ENCODE measurements at places on chromosomes 7 and 10.
A peak's percentile ranks its signal among the peaks of the same experiment; 100 is the strongest.

DNA sequence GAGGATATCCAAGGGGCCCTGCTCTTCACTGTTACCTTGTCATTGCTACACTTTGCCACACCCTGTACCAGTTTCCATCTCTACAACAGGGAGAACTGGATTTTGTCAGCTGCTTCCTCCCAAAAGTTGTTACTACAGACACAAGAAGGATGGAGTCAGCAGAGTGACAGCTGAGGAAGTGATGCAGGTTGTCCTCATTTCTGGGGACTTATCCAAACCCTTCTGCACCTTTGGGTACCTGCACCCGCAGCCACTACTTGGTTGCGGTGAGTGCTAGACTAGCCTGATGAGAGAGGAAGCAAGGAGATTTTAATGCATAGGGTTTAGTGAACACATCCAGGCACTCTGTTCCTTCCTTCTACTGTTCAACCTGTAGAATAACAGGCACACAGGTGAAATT is 281.0 kb downstream of the RPS24 start:
- DNase-seq = no peak

GRCh38 chr7:24370541-24370940 is 86.6 kb downstream of the NPY start:
- no peak for DNase-seq

GRCh38 chr10:103840740-103841070 is 14.7 kb downstream of the SH3PXD2A start:
- no peak for DNase-seq

- DNase-seq = no peak
Observed at GRCh38 chr10:11175823-11176243, 158.2 kb downstream of the CELF2 start.

GRCh38 chr10:71523756-71524155 is 127.0 kb downstream of the CDH23 start:
- DNase-seq = no peak

GRCh38 chr7:22332461-22332870 is 24.5 kb downstream of the RAPGEF5 start:
- no peak for DNase-seq

GRCh38 chr7:137325927-137326326 is 17.6 kb downstream of the PTN start:
- no peak for DNase-seq

DNA sequence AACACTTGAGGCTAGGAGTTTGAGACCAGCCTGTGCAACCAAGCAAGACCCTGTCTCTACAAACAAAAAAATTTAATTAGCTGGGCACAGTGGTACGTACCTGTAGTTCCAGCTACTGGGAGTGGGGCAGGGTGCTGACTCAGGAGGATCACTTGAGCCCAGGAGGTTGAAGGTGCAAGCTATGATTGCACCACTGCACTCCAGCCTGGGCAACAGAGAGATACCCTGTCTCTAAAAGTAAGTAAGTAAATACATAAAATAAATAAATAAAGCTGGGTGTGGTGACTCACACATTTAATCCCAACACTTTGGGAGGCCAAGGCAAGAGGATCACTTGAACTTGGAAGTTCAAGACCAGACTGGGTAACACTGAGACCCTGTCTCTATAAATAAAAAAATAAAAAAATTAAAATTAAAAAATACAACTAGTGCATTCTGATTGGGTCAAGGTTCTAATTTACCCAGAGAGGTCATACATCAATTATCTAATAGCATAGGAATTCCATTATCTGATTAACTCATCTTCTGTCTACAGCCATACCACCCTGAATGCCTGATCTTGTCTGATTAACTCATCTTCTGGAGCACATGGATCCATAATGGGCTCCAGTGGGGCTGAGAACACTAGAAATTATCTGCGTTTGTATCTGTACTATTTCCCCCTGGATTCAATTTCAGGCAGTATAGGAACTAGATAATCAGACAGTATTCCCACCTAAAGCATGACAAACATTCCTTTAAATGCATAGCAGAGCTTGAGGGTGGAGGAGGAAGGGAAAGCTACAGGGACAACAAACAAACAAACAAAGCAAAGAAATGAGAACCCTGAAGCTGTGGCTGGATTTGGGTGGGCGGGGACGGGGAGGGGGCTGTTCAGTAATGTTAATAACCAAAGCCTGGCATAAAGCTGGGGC is 21.0 kb upstream of the HILPDA start:
- DNase-seq = no peak

DNA sequence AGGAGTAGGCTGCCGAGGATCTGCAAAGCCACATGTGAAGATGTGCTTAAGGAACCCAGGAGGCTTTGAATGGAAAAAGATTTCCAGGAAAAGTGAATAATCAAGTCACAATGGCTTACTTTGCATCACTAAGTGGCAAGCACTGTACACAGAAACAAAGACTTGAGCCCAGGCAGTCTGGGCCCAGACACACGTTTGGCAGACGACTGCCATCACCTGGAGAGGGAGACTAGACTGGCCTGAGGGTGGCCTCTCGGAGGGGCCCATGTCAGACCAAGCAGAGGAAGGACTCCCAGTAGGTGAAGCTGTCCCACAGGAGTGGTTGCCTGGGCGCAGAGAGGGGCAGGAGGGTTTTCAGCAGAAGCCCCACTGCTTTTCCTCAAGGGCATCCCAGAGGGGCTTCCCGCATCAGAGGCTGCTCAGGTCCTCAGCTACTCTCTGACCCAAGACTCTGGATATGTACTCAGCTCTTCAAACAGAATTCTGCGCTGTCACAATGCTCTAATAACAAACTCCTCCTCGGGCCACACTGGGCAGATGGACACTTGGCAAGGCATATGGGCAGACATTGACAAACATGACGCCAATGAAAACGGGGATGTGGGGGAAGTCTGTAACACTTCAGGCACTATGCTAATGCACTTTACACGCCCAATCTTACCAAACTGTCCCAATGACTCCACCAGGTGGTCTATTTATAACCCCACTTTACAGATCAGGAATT is 27.9 kb upstream of the FRAT2 start:
- DNase-seq = no peak

DNA sequence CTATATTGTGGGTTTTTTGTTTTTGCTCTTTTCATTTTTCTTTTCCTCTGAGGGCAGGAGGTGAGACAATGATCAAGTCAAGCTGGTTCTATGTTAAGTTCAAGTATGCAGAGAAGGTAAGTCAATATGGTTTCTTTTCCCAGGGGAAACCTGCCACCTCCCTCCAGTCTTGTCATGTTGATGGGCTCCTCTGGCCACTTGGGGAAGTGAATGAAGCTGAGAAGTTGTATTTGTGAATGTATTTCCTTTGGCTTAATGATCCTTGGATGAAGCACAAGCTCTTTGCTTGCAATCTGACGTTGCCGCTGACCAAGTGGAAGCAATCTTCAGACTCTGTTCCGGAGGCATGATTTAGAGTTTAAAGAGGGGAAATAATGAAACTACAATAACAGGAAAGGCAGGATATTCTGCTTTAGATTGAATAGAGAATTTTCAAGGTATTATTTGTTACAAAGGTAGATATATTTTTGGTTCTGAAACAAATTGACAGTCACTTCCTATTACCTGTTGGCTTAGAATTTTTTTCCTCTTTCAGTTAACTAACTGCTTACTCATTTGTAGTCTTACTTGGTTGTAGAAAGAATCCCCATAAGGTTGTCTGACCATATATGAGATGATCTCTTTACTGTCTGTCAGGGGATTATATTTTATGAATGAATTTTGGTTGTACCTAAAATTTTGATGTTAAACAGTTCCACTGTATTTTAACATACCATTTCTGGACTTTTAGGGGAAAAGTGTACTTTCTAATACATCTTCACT is 369.6 kb downstream of the AUTS2 start:
- no peak for DNase-seq

GRCh38 chr10:133013463-133013862 is 71.1 kb upstream of the CFAP46 start:
- no peak for DNase-seq

DNA sequence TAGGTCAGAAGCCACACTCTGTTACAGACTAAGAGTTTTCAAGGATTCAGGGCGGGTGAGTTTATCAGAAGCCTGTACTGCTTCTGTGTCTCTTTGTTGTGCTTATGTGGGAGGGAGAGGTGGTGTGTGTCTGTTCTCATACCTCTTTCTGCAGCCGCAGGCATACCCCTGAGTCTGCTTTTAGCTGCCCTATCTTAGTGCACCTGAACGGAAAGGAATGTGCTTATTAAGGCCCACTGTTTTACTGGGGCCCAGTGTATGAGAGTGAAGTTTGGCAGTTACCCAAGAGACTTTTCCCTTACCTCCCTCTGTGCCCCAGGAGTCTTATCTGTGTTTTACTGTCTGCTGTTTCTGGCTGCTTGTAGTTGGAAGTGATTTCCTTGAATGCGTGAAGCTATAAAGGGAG is 104.3 kb downstream of the TYW1 start:
- DNase-seq = peak; percentile 15

DNA sequence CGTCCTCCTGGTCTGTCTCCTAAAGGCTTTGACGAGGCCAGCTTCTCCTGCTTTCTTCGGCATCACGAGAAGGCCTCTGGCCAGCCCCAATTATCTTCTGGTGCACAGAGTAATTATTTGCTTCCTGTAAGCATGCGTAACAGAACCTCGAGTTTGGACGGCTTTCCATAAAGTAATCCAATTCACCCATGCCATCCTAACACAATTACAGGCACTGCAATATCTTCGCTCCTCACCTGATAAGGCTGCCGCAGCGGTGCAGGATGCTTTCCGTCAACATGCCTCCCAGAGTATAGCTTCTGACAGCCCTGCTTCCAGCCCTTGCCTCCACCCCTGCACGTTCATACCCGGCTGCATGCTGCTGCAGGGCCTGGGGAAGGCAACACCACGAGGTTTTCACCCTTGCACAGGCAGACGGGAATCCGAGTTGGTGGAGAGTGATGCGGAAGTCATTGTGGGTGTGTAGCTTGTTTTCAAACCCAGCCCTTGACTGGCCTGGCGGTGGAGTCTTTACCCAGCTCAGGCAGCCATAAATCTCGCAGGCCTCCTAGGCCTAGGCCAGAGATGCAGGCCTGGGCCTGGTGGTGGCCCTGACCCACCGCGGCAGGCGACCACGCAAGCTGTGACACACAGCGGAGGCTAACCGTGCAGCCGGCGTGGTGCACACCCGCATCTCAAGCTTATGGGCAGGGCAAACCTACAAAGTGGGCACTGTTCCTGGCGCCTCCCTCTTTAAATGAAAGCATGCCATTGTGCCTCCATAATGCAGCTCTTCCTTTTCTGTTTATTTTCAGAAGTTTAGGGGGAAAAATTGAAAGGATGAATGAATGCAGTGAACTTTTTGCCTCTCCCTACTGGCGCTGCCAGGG is 12.7 kb downstream of the EBF3 start:
- no peak for DNase-seq

DNA sequence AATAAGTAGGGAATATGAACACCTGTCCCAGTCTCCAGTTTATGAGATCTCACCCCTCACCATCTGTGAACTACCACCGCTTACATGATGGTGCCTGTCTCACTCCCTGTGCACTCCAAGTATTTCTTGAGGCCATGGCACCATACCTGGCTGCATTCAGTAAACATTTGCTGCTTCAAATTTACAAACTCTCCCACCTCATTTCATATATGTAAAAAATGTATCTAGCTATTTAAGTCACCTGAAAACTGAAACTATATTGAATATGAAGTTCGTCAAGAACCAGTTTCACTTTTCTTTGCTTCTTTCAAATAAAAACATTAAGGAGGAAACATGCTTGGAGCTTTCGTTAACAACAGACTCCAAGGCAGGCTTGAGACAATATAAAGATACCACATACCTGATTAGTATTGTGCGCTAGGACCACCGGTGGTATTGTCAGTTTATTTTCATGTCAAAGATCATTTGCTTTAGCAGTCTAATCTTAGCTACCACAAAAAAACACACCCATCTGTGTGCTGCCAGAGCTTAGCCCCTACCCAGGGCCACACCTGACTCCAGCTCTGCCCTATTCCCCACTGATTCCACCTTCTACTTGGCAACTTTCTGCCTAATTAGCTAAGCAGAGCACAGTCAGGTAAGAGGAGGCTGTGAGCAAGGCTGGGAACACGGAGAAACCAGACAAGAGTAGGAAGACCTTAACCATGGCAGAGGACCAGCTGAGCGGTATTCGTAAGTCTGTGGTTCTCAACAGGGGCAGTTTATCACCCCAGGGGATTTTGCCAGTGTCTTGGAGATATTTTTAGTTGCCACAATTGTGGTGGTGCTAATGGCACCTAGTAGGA is 92.0 kb downstream of the ZFAND4 start:
- no peak for DNase-seq

GRCh38 chr7:120064565-120064964 is 208.4 kb upstream of the KCND2 start:
- no peak for DNase-seq

DNA sequence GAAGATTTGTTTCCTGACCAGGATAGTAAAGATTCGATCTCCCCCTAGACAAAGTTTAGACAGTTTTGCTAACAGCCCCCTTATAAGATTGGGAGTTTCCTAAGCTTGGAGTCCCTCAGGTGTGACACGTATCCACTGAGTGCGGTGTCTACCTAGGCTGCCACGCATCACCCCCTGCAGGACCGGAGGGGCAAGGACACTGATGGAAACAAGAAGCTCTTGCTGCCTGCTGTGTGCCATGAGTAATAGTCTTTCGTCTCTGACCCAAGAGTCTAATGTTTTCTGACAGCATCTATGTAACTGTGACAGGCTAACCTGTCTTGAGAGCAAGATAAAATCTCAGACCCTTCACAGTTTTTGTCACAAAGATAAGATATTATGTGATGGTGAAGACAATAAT is 173.5 kb downstream of the SEMA3E start:
- peak; percentile 75 for DNase-seq

DNA sequence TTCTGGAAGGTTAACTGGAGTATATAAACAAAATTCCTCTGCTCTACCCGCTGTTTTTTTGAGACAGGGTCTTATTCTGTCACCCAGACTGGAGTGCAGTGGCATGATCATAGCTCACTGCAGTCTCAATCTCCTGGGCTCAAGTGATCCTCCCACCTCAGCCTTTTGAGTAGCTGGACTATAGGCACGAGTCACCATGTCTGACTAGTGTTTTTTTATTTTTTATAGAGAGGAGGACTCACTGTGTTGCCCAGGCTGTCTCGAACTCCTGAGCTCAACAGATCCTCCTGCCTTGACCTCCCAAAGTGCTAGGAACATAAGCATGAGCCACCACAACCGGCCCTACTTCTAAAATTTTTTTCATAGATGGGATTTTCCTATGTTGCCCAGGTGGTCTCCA is 2.2 kb downstream of the RAB18 start:
- no peak for DNase-seq

- no peak for DNase-seq
Observed at GRCh38 chr7:27999829-28000228, 180.8 kb downstream of the JAZF1 start.

- no peak for DNase-seq
Observed at GRCh38 chr10:75616874-75617478, 185.6 kb downstream of the LRMDA start.

DNA sequence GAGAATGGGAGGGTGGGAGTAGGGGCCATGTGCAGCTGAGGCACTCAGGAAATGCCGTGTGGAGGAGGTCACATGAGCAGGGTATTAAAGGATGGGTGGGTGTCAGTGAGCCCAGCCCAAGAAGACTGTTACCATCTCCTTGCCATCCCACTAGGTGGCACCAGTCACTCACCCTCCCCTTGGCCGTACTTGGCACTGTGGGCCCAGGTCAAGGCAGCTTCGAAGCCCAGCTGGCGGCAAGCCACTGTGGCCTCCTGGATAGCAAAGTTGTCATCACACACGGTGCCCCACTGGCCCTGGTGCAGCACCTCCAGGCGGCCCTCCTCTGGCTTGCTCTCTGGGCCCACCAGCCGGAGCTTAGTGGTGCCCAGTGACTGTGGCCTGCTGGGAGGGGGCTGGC is 5.4 kb downstream of the LOXL4 start:
- DNase-seq = peak; percentile 66

- DNase-seq = no peak
Observed at GRCh38 chr7:149654588-149654987, 118.8 kb downstream of the ZNF467 start.

GRCh38 chr10:129870474-129870757 is 93.7 kb downstream of the EBF3 start:
- DNase-seq = no peak
